ENCODE measurements at places on chromosomes 4 and X. TPM values are rescaled to one million over a fixed set of nuclear protein-coding genes. Genes with fewer than 3 reads are reported as not detected.

The SLITRK2 gene
- total RNA-seq: 0.48 TPM

The FGFR3 gene
- total RNA-seq: 1.3 TPM

DNA sequence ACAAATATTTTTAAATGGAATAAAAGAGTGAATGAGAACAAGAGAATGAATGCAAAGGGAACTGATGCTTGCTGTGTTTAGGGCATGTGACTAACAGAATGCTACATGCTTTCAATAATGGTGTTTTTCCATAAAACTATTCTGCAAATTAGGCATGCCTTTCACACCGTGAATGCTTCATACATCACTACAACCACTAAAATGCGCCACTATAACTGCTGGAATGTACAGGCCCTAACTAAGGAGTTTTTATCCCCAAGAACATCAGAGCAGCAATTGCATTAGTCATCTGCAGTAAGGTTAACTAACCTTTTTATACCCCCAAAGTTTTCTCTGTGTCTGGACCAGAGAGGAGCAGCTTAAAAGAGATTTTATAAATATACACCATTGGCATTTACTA, 190.4 kb downstream of the ARAP2 start:
- no peak for DNase-seq

The BEX2 gene
- total RNA-seq: 13.1 TPM

- DNase-seq: no peak
Observed at GRCh38 chrX:147680251-147680650, 231.5 kb upstream of the FMR1 start.

DNA sequence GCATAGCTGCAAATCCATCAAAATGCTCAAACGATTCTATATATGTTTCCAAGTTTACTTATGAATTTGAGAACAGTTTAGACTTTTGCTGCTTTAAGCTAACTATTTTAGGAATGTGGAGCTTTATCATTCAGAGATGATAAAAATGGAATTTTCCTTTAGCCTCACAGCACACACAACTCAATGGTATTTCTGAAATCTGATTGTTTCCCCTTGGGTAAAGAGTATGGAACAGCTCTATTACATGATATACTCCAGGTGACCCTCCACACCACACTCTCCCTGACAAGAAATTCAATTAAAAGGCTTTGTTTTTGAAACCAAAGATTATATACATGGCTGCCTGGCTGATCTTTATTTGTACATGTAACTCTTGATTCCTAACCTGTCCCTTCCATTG, 120.0 kb downstream of the LUZP4 start:
- DNase-seq: no peak

The RTL9 gene
- total RNA-seq: 0.46 TPM

- no peak for DNase-seq
Observed at GRCh38 chr4:147717878-147718277, 14.0 kb upstream of the ARHGAP10 start.

The CSN1S1 gene
- total RNA-seq: 1.6 TPM

The PGAM4 gene
- total RNA-seq: not detected

GRCh38 chr4:15976456-15977447, 13.8 kb upstream of the FGFBP2 start:
- no peak for DNase-seq

DNA sequence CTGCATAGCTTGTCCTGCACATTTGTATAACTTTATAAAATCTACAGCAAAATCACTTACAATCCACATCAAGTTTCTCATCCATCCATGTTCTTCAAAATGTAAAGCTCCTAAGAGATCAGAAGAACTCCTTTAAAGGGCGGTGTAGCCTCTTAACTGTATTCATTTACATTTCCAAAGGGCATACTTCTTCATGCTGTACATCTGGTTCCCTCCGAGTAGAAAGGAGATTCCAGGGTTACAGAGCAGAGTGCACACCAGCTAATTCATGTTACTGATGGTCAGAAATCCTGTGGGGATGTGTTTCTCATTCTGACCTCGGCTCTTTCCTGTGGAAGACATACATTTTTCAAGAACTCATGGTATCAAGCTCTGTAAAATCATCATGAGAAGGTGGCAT, 231.8 kb downstream of the ARAP2 start:
- DNase-seq: no peak

The FLNA gene
- 513 TPM for total RNA-seq

GRCh38 chrX:14698790-14699189, 169.5 kb downstream of the GLRA2 start:
- no peak for DNase-seq

The GDPD2 gene
- not detected for total RNA-seq

DNA sequence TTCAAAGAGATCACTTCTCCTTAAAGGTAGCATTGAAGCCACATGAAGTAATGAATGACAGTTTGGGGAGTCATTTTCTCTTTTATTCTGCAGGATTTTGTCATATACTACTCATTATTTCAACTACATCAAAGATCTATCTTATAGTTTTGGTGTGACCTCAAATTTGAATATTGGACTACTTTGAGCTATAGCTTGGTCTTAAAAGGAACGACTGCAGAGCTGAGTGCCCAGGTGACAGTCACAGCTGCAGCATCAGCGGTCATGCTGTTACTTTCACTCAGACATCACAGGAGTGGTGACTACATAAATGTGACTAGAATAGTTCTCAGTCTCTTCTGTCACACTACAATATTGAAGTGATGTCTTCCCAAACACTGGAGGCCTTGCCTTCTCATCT, 10.7 kb upstream of the SPCS3 start:
- no peak for DNase-seq

The MND1 gene
- not detected for total RNA-seq

DNA sequence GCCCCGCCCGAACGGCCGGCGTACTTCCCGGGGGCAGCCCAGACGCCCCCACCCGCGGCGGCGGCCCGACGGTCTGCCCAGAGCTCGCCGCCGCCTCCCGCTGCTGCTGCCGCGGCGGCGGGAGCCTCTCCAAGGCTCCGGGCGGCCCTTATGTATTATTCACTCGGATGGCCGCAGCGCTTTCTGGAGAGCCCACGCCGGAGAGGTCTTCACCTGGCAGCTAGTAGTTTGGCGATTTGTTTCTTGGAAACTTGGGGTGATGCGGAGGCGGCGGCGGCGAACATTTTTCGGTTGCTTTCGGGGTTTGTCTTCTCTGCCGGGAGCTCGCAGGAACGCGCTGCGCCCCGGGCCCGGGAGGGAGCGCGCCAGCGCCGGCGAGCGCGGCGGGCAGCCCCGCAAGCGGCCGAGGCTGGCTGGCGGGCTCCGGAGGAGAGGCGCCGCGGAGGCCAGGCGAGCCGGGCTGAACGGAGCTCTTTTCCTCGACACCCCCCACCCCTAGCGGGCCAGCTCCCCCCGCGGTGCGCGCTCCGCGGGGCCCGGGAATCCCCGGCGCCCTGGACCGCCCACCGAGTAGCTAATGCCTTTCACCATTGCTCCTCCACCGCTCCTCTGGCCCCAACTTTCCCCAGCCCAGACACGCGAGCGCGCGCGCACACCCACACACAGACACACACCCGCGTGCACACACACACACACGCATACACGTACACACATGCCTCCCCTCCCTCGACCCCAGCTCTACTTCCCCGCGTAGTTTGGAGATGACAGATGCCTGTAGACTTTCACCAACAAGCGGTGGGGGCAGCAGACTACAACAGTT, 113.5 kb downstream of the DHX15 start:
- no peak for DNase-seq

- no peak for DNase-seq
Observed at GRCh38 chrX:9865804-9866472, 79.7 kb downstream of the SHROOM2 start.

The DCX gene
- total RNA-seq: not detected

DNA sequence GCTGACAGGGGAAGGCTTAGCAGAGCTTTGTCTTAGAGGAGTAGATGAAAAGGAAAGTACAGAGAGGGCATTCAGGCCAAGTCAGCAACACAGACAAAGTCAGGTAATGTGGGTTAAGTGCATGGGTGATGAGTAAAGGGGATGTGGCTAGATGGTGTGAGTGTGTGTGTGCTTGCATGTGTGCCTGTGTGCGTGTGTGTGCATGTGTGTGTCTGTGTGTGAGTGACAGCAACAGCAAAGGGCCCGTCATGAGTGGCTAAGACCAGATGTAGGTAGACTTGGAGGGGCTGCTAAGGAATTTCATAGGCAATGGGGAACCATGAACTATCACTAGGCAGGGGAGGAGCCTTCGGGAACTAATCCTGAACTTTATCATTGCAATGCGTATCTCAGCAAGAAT, 2.2 kb upstream of the GPR78 start:
- no peak for DNase-seq

DNA sequence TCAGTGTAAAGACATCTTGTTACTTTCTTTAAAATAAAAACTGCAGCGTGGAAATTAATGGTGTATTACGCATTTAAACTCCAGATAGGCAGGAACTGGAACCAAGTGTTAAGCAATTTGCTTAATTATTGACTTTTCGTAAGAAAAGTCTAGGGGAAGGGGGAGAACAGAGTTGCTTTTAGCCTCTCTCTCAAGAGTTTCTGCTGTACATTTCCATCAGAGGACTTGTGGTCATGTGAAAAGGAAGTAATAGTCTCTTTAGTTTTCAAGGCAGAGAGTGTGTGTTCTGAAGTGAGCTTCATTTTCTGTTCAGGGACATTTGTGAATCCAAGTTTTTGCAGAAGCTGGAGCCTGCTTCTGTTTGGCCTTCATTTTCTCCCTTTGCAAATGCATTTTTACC, 127.2 kb downstream of the UBE2K start:
- DNase-seq: no peak

DNA sequence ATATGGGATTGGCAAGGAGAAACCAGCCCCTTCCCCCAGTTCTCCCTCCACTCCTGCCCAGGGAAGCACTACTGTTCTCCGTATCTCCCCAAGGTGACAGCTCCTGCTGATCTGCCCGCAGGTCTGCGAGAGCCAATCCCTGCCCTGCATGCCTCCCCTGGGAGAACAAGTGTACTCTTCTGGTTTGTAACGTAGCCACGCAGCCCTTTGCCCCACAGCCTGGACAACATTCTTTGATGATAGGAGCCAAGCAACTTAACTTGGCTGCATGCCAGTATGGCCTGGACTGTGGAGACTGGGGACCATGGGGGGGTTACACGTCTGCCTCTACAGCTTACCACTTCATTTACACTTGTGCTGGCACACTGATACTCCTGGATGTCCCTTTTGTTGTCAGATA, 2.0 kb downstream of the STBD1 start:
- no peak for DNase-seq

The PABPC5 gene
- total RNA-seq: 1.5 TPM

GRCh38 chr4:80184053-80184824, 13.1 kb upstream of the PRDM8 start:
- DNase-seq: peak; percentile 72

- no peak for DNase-seq
Observed at GRCh38 chr4:10733481-10734062, 49.0 kb upstream of the CLNK start.

DNA sequence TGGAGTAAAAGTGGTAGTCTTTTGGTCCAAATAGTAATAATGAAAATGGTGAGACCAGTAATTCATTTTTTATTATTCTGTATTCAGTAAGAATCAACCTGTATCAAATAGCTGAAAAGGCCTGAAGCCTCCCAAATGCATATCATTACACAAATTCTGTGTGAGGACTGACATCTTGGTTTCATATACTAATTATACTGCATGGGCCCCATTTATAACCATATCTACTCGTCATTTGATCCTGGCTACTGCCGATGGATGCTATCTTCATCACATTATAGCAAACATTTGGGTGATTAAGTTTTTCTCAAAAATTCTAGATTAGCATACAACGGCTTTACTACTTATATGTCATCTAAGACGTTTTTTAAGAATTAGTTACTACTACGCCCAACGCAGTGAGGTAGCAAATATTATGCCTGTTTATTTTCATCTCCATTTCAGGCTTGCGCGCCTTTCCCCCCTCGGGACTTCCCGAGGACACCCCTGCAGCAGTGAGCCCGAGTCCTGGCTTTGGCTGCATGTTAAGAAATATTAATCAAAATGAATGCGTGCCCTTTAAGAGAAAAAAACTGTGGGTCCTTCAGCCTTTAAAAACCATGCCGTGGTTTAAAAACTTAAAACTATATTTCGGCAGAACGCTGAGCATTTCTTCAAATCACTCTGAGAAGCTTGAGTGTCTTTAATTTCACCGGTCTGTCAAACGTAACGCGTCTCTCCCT, 814 bp upstream of the MMAA start:
- DNase-seq: no peak

DNA sequence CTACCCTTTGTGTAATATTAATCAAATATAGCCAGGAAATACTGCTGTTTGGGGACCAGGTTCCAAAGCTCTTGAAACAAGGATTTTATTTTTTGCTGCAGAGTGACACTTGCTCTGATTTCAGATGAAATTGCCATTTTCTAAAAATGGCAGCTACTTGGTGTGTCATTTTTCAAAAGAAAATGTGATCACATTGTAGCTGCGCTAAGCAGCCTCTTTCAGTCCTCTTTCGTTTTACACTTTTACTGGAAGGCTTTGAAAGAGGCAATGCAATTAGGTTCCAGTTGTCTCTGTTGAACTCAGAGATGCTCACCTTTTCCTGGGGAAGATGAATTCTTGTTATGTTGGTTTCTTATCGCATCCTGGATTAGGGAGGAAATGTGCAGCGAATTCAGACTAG, 85.1 kb downstream of the CT47B1 start:
- no peak for DNase-seq

The CDX4 gene
- not detected for total RNA-seq

DNA sequence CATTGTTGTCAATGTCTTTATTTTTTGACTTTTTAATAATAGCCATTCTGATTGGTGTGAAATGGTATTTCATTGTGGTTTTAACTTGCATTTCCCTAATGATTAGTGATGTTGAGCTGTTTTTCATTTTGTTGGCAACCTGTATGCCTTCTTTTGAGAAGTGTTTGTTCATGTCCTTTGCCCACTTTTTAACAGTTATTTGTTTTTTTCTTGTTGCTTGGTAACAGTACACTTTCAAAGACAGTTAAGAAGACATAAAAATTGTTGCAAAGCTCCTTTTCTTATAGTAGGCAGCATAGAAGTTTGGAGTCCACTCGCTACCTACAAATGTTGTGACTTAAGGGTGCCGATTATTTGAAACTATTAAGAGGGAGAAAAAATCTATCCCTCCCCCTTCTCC, 48.7 kb upstream of the SLC7A11 start:
- no peak for DNase-seq

The FATE1 gene
- not detected for total RNA-seq

The NLGN3 gene
- total RNA-seq: 1.7 TPM

GRCh38 chr4:185758807-185759206, 53.2 kb downstream of the SORBS2 start:
- no peak for DNase-seq

The PPP1R2C gene
- total RNA-seq: not detected

- DNase-seq: no peak
Observed at GRCh38 chr4:45944000-45944399, 179.9 kb downstream of the GABRG1 start.

The ALB gene
- total RNA-seq: not detected

DNA sequence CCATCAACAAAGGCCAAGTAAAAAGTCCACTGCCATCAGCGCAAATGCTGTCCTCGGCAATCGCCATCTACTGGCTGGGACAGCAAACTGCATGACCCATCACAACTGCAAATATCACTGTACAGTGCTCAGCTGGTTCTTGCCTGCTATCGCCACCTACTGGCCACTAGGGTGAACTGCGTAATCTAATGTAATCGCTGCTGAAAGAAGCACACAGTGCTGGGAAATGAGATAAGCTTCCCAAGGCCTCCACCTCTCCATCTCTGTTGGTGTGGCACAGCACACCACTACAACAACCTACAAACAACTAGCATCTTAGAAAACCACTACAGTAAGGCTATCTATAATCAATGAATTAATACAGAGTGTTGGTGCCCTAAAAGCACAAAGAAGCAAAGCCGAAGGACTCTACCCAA, 298.3 kb downstream of the TEX13A start:
- DNase-seq: peak; percentile 26

The FGG gene
- total RNA-seq: not detected

The TMEM154 gene
- 2.9 TPM for total RNA-seq

- DNase-seq: no peak
Observed at GRCh38 chr4:155032521-155033229, 175.8 kb upstream of the NPY2R start.
